LHCN-M2 (cell line): ENCODE measurements at places on chromosomes 5 and 9. TPM values are rescaled to one million over a fixed set of nuclear protein-coding genes. Genes with fewer than 3 reads are reported as not detected.

The ZDHHC21 gene
- 4.2 and 5.3 TPM in 2 replicates for total RNA-seq

The IL3 gene
- total RNA-seq, result not detected in 2 replicates

The ZNF79 gene
- 8.4 and 9.6 TPM in 2 replicates for total RNA-seq

The PCDHGC5 gene
- total RNA-seq, result 1.7 and 2.0 TPM in 2 replicates

DNA sequence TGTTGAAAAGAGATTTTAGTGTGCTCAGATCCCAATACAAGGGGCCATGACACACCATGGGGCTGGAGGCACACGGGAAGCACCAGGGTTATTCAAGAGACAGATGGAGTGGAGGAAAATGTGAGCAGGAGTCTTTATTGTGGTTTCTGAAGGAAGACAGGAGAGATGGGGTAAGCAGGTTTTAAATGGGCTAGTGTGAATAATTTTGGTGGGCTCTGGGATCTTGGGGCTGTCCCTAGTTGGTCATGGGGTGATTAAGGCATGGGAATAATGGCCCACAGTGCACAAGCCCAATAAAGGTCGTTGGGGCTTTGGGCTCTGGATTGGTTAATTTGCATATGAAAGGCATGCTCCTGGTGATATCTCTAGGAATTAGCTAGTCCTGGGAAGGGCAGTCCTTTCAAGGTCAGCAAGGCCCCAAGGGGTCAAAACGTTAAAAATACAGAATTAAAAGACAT, 3.6 kb upstream of the SCGB3A2 start:
- no peak for DNase-seq

DNA sequence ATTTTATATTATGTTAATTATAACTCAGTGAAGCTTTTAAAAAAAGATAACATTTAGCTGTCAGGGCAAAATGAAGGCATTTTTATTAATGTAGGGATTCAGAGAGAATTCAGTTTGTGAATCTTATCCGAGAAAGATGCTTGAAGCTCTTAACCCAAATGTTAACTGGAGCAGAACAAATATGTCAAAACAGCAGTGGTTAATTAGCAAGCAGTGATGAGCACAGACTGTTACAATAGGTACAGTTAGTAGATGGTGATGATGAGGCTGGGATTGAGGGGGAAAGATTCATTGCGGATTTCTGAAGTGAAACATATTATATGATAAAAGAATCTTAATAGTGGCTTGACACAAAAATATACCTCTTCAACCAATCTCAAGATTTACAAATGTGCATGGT, 356.7 kb downstream of the DIRAS2 start:
- no peak for DNase-seq
